ENCODE measurements at places on chromosomes 2 and 18. TPM values are rescaled to one million over a fixed set of nuclear protein-coding genes. Genes with fewer than 3 reads are reported as not detected.

DNA sequence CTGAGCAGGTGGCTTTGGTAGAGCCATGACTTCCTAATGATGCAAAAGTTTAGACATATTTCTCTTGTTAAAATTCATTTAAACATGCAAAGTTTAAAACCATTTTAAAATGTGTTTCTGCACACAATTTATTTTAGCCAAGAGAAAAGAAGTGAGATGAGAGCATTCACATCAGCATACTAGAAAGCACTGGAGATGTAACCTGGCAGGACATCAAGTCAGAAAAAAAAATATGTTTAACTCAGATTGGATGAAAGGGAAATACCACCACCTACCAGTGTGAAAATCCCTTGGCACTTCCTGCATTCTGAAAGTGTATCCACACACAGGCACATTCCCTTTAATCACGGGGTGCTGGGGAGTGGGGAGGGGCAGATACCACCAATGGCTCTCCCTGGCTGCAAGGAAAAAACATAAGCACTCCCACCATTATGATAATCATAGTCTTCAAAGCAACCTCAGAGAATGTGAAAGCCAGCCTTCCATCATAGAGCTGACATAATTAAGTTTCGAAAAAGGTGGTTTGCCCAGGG is 25.0 kb downstream of the DNER start:
- no peak for DNase-seq

DNA sequence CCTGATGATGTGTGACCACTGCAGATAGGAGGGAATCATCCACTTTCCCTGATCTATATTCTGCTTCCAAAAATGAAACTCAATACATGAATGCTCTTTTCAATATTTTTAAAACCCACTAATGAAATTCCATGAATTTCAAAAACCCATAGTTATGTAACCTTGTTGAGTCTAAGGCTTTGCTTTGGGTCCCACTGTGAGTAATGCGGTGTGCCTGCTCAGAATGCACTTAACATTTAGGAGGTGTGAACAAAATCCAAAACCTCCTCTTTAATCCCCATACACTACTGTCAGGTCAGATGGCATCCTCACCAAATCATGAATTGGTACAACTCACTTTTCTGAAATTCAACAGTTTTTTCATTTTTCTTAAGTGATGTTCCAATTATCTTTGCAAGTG is 50.4 kb downstream of the CCDC93 start:
- DNase-seq = no peak

GRCh38 chr2:184779777-184780176 is 181.4 kb downstream of the ZNF804A start:
- DNase-seq = no peak

GRCh38 chr2:148826791-148827190 is 48.2 kb upstream of the KIF5C start:
- no peak for DNase-seq

DNA sequence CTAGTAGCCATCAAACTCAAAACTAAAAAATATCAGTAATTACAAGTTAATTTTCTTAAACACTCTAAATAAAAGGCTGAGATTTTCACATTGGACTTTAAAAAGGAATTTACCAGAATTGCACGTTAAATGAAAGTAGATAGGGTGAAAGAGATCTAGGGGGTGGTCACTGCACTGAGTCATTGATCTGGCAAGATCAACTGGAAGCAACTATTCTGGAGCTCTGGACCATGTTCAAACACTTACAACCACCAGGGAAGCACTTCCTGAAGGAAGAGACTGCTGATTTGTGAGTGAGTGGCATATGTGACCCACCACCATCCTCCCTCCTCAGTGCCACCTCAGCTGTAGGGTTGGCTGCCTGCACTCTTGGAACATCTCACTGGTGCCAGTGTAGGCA is 111.8 kb downstream of the UGGT1 start:
- no peak for DNase-seq

LYG2 gene
- total RNA-seq = not detected

DNA sequence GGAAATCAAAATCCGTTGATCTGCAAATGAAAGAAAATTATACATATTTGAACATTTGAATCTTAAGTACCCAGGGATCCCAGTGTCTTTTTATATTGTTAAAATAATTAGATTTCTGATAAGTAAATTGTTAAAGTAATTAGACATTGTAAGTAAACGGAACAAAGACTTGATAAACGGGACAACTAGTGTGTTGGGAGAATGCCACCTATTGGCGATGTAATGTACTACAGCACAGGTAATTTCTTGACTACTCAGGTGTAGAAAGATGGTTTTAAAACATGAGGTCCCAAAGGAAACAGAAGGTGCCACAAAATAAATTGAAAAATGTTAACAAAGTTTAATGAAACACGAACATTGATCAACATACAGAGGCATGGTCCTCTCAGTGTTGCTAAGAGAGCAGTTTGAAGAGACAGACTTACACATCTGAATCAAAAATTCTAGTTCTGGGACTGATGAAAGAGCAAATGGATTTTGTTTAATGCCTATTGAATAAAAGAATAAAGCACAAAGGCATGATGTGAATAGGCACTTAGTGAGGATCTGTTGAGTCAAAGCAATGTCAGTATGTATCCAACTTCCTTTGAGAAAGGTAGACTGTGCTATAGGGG is 103.4 kb upstream of the RASGRP3 start:
- peak; percentile 63 for DNase-seq
